Substantia nigra (tissue), 51 donors: ENCODE measurements at places on chromosomes 4 and X.
A peak's percentile ranks its signal among the peaks of the same experiment; 100 is the strongest.

GRCh38 chr4:98997166-98997565, 1.6 kb downstream of the METAP1 start:
- no peak for DNase-seq

DNA sequence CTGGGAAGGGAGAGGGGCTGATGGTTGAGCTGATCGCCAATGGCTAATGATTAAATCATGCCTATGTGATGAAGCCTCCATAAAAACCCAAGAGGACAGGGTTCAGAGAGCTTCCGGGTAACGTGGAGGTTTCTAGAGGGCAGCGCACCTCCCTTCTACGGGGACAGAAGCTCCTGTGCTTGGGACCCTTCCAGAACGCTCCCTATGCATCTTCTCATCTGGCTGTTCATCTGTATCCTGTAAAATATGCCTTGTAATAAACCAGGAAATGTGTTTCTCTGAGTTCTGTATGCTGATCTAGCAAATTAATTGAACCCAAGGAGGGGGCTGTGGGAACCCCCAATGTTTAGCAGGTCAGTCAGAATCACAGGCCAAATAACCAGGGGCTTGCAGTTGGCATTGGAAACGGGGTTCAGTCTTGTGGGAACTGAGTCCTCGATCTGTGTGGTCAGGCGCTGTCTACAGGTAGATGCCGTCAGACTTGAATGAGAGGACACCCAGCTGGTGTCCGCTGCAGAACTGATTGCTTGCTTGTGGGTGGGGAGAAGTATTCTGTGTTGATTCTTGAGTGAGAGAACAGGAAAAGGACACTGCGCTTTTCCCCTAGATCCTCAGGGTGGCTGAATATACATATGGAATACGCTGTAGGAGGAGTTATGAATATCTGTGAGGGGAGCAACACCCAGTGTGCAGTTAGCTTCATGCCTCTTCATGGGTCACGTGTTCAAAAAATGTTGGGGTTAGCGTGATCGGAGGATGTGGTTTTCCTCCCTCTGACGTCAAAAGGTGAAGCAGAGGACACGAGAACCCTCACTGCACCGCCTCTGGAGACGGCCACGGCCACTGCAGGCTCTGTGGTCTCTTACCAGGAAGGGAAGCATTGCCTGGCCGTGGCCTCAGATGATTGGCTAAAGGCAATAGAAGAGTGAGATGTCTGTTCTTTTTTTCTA, 29.2 kb downstream of the HTT-AS start:
- no peak for DNase-seq

DNA sequence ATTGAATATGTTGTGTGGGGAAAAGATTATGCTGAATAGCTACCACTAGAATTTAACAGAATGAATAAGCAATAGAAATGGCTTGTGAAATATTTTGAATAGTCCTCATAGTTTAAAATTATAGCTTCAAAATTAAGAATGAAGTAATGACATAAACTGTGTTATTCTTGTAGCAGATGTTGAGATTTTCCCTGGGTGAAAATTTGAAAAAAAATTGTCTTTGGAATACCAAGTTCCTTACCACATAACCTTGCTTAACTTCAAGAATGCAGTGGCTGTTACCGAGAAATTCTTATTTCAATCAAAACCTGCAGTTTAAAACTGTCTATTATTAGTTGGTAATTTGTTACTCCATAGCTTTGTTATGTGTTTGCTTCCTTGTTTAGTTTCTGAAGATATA, 1268.6 kb downstream of the RAPGEF2 start:
- no peak for DNase-seq

GRCh38 chrX:42751573-42751972, 26.4 kb downstream of the PPP1R2C start:
- DNase-seq: no peak

DNA sequence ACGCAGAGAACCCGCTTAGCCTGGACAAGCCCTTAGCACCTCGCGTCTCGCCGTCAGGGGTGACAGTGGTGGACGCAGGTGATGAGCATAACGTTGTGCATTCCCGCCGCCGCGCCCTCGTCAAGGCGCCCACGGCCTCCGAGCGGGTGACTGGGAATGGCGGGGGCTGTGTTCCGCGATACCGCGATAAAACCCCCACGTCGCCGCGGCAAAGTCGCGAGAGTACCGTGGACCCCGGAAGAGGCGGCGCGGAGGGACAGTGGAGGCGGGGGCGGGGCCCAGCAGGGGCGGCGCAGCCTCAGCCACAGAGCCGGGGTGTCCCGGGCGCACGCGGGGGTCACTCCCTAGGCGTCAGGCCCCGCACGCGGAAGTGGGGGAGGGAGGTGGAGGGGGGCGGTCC, 53.8 kb downstream of the ZFYVE28 start:
- DNase-seq: no peak

GRCh38 chr4:157772907-157773306, 399.9 kb downstream of the GASK1B start:
- no peak for DNase-seq

DNA sequence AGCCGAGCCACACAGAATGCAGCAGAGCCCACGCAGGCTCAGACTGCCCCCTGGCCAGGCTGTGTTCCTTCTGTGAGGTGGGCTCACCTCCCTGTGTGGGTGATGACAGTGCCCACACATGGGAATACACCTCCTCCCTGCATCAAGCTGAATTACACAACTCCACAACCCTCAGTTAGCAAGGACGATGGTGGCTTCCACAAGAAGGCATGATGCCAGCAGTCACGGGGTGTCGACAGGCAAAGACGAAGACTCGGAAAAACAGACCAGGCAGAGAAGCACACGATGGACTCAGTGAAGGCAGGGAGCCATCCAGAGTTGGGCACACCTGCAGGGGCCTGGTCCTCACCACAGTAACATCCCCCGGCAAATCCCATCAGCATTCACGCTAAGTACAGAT, 12.1 kb downstream of the LETM1 start:
- peak; percentile 19 for DNase-seq

DNA sequence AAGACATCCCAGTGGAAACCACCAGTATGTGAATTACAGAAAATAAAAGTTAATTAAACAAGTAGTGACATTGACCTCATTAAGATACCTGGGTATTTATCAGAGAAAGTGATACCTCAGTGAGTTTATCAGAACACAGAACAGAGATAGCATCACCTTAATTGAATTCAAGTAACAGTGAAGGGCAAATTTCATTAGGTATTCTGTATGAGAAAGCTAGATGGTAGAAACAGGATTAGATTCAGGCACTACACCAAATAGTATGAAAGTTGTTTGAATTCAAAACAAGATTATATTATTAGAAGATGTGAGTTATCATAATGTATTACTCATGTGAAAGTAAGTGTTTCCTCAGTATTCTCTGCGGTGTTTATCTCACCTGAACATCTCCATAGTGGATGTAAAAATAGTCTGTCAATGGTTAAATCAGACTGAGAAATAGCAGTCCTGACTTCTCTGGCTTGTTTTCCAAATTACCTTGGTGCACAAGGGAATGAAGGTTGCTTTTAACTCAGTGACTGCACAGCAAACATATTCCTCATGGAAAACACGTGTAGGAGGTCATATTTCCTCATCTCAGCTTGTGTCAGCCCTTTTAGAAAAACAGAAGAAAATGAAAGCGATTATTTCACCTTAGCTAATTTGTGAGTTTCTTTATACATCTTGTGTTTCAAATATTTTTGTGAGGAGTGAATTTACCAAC, 79.9 kb upstream of the PCDH18 start:
- DNase-seq: no peak

DNA sequence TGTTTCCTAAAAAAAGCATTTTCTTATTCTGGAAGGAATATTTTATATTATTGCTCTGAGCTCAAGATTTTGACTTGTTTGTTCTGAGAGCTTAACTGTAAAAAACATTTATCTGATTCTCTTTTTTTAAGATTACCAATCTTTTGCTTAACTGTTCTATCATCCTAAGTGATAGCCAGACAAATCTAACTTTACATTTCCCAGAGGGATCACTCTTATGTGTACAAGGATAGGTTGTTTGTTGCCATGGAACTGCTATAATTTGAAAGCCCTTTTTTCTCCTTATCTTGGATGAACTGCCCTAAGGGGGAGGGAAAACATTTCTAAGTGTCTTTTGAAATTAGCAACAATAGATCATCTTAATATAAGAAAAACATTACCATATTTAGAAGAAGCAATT, 494.7 kb downstream of the TRAM1L1 start:
- DNase-seq: no peak

GRCh38 chr4:44983083-44983482, 256.7 kb upstream of the GNPDA2 start:
- no peak for DNase-seq

GRCh38 chr4:125693228-125693627, 378.5 kb downstream of the FAT4 start:
- DNase-seq: no peak

DNA sequence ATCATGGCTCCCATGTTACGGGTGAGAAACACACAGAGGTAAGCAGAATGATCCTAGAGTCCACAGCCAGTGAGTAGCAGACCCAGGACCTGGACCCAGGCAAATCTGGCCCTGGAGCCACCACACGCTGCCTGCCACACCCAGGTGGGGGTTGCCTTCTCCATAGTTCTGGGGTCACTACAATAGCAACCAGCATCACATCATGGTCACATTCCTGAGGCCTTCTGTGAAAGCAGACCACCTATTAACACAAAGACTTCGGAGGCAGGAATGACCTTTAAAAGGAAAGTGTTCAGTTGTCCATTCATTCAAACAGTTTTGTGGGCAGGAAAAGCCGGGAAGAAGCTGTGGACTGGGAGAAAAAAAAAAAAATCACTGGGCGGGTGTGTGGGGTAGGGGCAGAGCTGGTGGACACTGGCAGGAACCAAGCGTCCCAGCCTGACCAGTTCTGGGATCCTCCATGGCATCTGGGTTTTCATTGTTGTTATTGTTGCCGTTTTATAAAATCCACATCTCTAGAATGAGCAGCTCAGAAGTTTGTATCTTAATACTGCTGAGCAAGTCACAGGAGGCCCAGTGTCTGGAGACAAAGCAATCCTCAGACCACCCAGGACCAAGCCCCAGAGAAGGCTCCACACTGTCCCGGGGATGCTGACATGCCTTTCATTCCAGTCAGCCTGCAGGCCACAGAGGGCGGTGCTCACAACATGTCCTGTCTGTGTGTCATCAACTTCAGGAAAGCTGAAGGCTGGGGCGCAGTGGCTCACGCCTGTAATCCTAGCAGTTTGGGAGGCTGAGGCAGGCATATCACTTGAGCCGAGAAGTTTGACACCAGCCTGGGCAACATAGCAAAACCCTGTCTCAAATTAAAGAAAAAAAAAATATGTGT, 67.0 kb downstream of the SEL1L3 start:
- DNase-seq: no peak

- no peak for DNase-seq
These were observed 557.7 kb upstream of the TENM3 start for GRCh38 chr4:181685461-181685860.

DNA sequence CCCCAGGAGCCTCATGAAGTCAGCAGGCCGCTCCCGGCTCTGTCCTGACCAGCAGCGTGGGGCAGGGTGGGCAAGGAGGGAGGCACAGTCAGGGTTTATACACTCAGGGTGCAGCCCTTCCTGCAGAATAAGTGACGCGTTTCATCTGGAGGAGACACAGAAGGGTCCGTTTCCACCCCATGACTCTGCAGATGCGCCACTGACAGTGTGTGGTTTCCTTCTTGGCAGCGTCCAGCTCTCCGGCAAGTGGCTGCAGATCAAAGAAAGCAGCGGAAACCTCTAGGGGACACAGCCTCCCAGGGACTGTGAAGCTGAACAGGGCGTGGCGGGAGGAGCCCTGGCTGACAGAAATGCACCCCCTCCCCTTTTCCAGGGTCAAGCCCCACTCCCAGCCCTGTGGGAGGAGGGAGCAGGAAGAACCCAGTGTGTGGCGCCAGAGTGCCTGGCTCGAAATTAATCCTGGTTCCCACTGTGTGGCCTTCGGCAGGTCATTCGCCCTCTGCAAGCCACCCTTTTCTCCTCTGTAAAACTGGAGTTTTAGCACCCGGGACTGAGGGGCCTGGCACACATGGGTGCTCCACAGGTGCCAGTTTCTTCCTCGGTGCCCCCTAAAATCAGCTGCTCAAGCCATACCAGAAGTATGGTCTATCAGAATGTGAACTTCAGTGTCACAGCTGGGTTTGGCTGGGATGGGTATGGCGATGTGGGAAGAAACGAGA, 17.3 kb upstream of the TBC1D14 start:
- DNase-seq: no peak

- DNase-seq: no peak
These were observed 111.7 kb upstream of the RPS6KA3 start for GRCh38 chrX:20378233-20378920.

DNA sequence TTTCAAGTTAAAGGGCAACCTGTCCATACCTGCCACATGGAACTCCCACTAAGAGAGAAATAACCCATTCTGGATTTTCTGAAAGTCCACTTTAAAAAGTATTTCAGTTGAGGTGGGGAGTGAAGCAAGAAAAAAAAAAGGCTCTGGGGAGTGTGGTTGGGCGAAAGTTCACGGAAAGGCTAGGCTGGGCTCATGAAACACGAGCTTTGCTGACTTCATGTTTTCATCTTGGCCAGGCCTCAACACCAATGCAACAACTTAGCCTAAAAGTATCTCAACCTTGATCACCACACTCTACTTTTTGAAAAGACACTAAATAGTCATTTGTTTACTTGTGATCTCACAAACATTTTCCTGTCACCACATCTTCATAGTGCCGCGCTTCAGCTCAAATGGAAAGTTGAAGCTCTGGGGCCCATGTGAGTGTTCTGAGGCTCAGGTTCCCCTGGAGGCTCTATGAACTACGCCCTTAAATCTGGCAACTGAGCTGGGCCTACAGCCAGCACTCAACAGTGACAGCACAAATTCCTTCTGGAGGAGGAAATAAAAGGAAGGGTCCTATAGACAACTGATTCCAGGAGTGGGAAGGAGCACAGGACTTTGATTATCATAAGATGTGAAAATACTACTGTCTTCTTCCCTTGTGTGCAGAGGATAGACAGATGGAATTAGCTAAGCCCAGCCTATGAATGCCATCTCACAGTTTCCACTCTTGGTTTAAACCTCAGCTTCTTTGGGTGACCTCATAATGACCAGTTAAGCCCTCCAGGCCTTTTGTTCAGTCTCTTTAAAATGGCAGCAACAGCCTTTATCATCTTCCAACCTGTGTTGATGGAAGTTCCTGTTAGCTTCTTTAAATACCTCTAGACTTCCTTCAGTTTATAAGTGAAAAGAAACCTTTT, 5.1 kb downstream of the CD40LG start:
- DNase-seq: no peak

- DNase-seq: no peak
These were observed 65.3 kb upstream of the C1QTNF7 start for GRCh38 chr4:15362541-15362940.

DNA sequence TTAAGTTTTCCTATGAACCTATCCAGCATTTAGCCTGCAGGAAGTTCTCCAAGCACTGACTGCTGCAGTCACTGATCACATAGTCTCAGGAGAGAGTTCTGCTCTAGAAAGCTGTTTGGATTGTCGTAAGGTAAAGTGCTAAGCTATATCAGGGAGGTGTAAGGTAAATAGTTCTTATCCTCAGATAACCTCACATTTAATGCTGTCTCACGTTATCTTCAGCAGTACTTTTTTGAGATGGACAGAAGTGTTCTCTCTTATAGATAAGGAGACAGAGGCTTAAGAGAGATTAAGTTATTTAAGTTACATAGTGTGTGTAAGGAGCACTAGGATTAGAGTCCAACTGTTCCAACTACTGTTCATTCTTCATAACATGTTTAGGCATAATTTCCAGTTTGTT, 77.9 kb downstream of the STIM2 start:
- no peak for DNase-seq
